Central memory CD8-positive, alpha-beta T cell (primary cell): ENCODE measurements at places on chromosomes 3 and 15.
A peak's percentile ranks its signal among the peaks of the same experiment; 100 is the strongest.

- DNase-seq, result peak; percentile 68
Observed at GRCh38 chr3:141370065-141370533, 1.8 kb downstream of the ZBTB38 start.

GRCh38 chr15:60340207-60340921 is 57.4 kb downstream of the ANXA2 start:
- no peak for DNase-seq

GRCh38 chr3:186590580-186591295 is 20.2 kb downstream of the DNAJB11 start:
- no peak for DNase-seq

DNA sequence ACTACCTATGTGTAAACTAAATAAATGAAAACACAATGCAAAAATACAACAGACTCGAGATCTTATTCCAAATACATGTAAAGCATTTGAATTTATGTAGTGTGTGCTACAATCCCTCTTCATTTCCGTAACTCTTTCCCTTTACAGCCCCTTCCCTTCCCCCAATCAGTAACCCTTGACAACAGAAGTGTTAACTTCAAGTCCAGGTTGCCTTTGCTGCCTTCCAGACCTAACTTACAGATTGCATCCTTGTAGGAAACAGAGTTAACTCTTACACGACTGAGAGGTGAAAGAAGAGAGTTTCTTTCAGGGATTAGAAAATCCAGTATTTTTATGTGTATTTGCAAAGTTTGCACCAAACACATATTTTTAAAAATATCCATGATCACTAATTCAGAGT is 1.4 kb upstream of the ROBO1 start:
- DNase-seq, result no peak

DNA sequence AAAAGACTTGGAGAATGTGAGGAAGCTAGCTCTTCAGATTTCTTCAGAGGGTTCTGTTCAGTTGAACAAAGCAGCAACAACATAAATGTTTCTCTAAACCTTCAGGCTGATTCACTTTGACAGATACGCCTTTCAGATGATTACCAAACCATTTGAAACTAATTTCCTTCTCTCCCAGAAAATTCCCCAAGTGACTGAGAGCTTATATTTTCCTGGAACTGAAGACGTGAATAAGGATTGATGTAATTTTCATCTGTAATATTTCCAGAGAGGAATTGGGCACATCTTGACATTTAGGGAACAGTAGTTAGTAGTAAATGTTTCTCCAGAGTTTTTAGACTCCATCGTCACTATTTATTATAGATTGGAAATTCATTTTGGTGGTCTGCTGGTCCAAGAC is 108.6 kb upstream of the AADACL2 start:
- DNase-seq, result no peak

DNA sequence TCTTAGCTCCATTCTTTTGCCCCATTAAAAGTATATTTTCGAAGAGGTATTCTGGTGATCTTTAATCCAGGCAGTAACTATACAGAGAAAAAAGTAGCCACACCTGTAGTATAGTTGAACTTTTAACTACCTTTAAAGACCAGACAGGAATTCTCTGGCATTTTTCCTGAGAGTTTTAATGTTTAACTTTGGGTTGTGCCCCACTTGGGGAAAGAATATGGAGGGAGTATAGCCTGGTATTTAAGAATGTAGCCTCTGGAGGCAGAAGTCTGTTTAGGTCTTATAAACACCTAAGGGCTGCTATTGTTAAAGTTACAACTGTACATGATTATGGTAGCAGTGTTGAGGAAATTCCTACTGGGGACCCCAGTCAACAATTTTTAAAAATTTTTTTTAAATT is 19.3 kb downstream of the C3orf85 start:
- DNase-seq, result no peak

DNA sequence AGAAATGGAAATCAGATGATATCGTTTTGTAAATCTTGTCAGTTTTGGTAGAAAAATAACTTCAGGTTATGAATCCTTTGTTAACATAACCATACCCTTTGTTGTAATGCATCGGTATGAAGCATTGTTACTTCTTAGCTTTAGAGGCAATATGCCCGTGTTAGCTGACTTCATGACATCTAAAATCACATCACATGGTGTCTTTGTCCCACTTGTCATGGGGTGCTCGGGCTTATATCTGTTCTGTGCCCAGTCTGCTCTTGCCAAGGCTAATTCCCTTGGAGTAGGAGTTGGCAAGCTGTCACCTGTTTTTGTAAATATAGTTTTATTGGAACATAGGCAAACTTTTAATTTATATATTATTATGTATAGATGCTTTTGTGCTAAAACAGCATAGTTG is 39.6 kb downstream of the SLC25A26 start:
- DNase-seq, result no peak

GRCh38 chr15:50182219-50183013 is 420 bp downstream of the SLC27A2 start:
- peak; percentile 21 for DNase-seq

- DNase-seq, result no peak
Observed at GRCh38 chr3:176275113-176275512, 922.2 kb downstream of the TBL1XR1 start.

- no peak for DNase-seq
Observed at GRCh38 chr3:193677734-193678133, 84.7 kb downstream of the OPA1 start.

DNA sequence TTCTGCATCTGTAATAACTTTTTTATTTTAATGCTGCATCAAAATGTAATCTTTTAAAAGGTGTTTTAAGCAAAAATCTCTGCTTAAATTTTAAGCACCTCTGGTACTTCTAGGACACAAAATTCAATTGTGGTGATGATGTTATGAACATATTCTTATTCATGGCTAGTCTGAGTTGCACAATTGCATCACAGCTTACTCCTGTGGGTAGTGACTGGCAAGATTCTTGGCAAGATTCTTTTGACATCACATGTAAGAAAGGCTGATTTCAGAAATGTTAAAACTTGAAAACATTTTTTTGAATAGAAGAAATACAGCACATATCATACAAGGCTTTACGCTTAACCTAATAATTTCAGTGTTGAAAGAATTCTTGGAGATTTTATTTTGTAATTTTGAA is 35.7 kb downstream of the IQCH start:
- no peak for DNase-seq

- DNase-seq, result no peak
Observed at GRCh38 chr3:192577271-192577670, 150.1 kb downstream of the FGF12 start.

- DNase-seq, result no peak
Observed at GRCh38 chr15:42404461-42405235, 45.3 kb downstream of the CAPN3 start.

DNA sequence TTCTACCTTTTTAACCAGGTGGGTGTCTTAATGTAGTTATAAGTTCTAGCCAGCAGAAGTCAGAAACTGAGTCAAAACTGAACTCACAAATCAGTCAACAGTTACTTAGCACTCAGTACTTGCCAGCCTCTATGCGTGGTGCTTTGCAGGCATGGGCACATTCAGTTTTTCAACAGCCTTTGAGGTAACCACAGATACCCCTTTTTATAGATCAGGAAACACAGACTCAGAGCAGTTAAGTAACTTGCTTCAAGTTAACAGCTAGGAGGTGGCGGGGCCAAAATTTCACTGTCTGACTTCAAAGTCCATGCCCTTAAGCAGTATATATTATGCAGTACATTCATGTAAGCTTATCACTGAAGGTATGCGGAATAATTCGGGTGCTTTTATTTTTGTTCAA is 139.4 kb downstream of the FHIT start:
- no peak for DNase-seq

- DNase-seq, result no peak
Observed at GRCh38 chr3:194351080-194351672, at the start of gene CPN2. Gene CPN2 (minus strand): TSS chr3:194351328. CDS start chr3:194342702, 8,626 bp downstream.

GRCh38 chr15:44532689-44533088 is 4.3 kb upstream of the EIF3J start:
- DNase-seq, result no peak

GRCh38 chr3:103494011-103494410 is 1059.2 kb downstream of the ZPLD1 start:
- DNase-seq, result no peak

GRCh38 chr15:80563372-80563997 is 131.6 kb upstream of the ABHD17C start:
- no peak for DNase-seq

DNA sequence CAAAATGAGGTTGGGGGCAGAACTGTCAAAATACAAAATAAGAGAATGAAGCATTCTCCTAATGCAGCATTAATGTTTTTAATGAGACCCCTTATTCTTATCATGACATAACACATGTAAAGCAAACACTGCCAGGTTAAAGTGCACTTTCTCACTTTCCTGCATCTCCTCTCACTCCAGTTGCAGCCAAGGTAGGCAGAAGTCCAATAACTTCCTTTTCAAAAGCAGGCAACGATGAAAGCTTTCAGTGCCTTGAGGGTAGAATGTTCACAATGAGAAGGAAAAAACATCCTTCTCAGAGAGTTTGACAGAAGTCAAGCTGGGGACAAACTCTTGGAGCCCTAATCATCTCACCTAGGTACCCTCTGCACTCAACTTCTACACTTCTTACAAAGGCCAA is 59.5 kb downstream of the FAIM start:
- no peak for DNase-seq

GRCh38 chr3:187746442-187747281 is 1.4 kb upstream of the BCL6 start:
- DNase-seq, result no peak

- peak; percentile 61 for DNase-seq
Observed at GRCh38 chr3:97971679-97972567, at the start of gene RIOX2. Gene RIOX2 (minus strand): TSS chr3:97972431. CDS start chr3:97967593, 4,838 bp downstream.

GRCh38 chr3:49296781-49297411 is 19.9 kb upstream of the C3orf62 start:
- no peak for DNase-seq

DNA sequence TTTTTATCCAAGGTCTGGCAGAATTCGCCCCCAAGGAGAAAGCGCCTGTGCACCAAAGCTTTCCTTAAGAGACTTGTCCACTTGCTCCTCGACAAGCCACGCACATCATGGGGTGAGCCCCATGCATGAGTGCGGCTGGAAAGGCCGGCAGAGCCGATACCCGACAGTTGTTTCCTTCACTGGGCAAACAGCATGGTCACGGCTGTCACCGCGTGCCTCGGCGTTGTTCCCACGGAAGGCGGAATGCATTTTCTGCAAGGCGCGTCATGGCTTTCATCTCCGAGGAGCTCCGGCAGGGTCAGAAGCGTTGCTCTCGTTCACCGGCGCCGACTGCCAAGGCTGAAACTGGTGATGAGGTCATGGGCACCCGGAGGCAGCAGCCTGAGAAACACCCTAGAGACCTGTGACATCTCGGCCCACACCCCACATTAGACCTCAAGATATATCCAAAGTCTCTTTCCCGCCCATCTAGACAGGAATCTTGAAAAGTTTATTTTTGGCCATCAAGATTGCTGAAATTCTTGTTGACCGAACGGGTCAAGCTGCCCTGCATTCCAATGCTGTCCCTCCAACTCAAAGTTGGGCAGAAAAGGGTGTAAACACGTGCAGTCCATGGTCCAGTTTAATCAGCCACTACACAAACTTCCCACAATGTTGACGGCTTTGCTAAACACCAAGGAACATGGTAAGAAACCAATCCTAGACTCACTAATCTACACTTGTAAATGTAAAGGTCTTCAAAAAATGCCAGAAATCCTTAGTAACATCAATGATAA is 604 bp upstream of the TJP1 start:
- no peak for DNase-seq

DNA sequence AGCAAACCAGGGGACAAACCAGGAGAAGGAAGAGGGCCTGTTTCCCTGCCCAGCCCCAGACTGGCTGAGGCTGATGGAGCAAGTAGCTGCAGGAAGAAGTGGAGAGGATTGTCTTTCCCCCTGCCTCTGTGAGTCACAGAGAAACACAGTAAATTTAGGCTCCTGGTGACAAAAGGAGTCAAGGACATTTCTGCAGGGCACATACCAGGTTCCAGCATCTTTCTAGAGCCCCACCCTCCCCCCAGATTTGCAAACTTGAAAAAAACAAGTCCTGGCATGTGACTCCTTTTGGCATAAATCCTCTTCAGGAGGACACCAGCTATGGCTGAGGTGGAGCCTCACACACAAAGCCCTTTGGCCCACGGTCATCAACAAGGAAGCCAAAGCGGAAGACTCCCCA is 17.8 kb downstream of the PLD1 start:
- no peak for DNase-seq

DNA sequence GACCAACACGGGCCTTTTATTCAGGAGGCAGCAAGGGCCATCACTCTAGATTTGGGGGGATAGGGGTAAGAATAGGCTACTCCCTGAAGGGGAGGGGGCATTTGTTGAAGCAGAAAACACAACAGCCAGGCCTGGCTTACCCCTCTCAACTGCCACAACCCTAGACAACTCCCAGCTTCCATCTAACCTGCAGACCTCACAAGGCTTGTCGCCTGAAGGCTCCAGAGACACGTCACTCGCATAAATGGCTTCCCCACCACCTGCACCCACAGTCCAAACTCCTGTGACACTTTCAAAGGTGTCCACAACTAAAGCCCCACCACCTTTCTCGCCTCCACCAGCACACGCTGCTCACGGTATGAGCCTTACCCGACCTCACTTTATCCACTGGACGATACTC is 14.9 kb downstream of the POLG start:
- no peak for DNase-seq

GRCh38 chr15:44148580-44148979 is 46.5 kb downstream of the FRMD5 start:
- no peak for DNase-seq

GRCh38 chr3:197511853-197512635 is 43.7 kb downstream of the BDH1 start:
- no peak for DNase-seq

- no peak for DNase-seq
Observed at GRCh38 chr15:68204776-68205557, at the start of gene CALML4. Gene CALML4 (minus strand): TSS chr15:68205332. CDS start chr15:68205247, 85 bp downstream.

DNA sequence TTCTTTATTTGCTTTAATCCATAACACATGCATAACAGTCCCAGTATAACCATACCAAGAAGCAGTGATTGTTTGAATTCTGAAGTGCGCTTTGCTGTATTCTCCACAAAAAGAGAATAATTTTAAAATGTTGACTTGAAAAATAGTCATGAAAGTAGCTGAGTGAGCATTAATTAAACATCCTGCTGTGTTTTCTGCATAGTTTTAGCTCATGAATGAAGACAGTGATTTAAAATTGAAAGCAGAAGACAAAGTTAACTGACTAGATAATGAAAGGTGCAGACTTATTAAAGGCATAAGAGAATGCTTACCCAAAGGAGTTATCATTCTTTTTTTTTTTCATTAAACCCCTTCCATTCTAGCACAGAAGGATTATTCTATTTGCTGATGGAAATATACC is 143.5 kb downstream of the GABRG3 start:
- no peak for DNase-seq

GRCh38 chr3:193744048-193744821 is 151.2 kb downstream of the OPA1 start:
- DNase-seq, result no peak

- DNase-seq, result no peak
Observed at GRCh38 chr15:32675466-32675865, 34.0 kb downstream of the SCG5 start.

DNA sequence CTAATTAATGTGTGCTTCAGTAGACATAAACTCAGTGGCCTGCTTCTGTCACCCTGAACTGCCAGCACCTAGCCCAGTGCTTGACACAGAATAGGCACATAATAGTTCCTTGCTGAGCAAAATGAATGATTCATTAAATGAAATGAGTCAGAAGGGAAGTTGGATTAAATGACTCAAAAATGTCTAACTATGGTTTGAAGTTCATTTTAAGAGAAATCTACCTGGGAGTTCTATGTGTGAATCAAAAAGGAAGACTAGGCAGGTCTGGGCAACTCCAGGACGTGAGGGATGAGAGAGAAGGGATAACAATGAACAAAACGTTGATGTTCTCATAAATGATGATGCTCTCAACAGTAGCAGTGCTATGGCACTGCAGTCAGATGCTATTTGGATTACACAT is 175.0 kb downstream of the CFAP20DC start:
- DNase-seq, result no peak

- no peak for DNase-seq
Observed at GRCh38 chr3:37726525-37727290, 135.0 kb upstream of the CTDSPL start.
